Liver (tissue), 10 donors: ENCODE measurements at places on chromosomes 7 and 10. TPM values are rescaled to one million over a fixed set of nuclear protein-coding genes. Genes with fewer than 3 reads are reported as not detected.

- DNase-seq = no peak
Measured at GRCh38 chr7:91162436-91162835, 101.8 kb upstream of the FZD1 start.

The ADK gene
- 88.0 TPM for total RNA-seq

DNA sequence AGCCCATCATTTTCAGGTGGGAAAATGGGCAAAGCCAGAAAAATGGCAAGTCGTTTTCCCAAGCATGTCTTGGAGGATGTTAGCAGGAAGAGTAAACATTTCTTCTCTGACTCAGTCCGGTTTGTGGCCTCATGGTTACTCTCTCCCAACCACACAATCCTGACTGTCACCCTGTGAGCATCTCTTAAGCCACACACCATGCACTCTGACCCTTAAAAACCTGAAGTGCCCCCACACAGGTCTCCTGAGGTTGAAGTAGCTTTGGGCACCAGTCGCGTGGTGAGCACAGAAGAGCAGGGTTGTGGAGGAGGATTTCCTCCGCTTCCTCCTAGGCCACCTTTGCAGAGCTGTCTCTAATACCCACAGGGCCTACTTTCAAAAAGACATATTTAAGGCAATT, 387.3 kb upstream of the NPVF start:
- no peak for DNase-seq

DNA sequence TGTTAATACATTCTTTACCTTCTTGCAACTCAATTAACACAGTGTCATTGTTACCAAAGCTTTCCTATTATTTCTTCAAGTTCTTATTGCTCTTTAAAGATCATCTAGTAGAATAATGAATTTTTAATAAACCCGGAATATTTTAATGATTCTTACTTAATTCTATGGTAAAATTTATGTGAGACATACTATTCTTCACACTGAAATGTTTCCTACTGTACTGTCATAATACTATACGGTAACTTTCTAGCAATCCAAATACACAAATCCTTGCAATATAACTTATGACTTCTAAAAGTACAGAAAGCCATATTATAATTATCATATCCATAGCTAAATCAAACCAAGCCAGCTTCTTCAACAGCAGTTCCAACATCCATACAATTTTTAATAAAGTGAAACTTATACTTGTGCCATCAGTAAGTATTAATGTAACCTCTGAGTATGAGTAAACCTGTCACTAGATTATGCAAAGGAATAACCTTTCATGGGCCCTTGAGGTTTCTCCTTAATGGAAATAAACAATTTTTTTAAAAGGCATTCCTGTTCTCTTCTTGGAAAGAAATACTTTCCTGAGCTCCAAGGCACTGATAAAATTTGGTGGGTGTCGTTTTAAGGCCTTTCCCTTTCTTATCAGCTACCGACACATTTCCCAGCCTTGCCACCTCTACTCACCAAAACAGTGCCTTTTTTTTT, 87.4 kb downstream of the IMMP2L start:
- no peak for DNase-seq

DNA sequence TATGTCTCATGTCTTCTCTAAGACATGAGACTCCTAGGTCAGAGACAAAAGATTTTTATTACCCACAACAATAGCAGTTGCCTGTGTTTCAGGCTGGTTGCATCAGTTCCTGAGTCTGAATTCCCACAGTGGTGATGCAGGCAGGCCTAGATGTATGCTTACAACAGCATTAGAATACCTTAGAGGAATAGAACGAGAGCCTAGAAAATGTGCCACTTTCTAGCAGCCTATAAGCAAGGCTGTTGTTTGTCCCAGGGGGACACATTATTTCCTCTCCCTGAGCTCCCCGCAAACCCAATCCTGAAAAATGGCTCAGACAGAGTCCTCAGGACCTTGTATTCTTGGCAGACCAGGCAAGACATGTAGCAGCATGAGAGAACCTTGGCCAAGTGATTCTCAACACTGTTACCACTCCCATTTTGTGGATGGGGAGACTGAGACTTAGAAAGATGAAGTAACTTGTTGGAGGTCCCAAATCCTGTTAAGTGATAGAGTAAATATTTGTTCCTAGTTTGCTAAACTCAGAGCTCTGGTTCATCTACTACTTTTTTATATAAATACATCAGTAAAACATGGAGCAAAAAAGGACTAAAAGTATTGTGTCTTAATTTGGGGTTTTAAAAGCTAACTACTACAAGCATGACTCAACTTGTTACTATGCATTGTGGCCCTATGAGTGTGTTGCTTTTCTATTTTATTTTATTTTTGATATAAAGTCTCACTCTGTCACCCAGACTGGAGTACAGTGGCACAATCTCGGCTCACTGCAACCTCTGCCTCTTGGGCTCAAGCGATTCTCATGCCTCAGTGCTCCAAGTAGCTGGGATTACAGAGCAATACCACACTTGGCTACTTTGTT, 14.2 kb downstream of the VTI1A start:
- DNase-seq = no peak

DNA sequence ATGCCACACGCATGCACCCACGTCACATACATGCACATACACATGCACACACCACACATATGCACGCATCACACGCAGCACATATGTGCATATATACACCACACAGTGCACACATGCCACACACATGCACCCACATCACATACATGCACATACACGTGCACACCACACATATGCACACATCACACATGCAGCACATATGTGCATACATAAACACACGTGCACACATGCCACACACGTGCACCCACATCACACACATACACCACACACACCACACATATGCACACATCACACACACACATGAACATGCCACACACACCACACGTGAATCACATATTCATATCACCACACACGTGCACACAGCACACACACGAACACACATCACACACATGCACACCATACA, 338.8 kb downstream of the PTPRN2 start:
- DNase-seq = peak; percentile 1

The TAF3 gene
- 1.9 TPM for total RNA-seq
